ENCODE measurements at places on chromosomes 1 and 21. TPM values are rescaled to one million over a fixed set of nuclear protein-coding genes. Genes with fewer than 3 reads are reported as not detected.

Gene CFHR5
- total RNA-seq: not detected

Gene SMCP
- total RNA-seq: not detected

Gene CHIA
- not detected for total RNA-seq

Gene GRIK3
- total RNA-seq: not detected

Gene CEP104
- 14.2 TPM for total RNA-seq

Gene CLDN8
- not detected for total RNA-seq

Gene PLA2G2C
- total RNA-seq: not detected

Gene WNT4
- under 0.01 TPM for total RNA-seq

Gene AMY2B
- 4.7 TPM for total RNA-seq

Gene AK4
- 4.3 TPM for total RNA-seq

Gene LRRC71
- not detected for total RNA-seq

Gene OR2T1
- total RNA-seq: not detected

Gene ALPL
- under 0.01 TPM for total RNA-seq

Gene LRRC8C
- total RNA-seq: 4.1 TPM

Gene SPRR2A
- not detected for total RNA-seq

Gene TPTE
- total RNA-seq: not detected

Gene GREM2
- 0.63 TPM for total RNA-seq

Gene GJA5
- under 0.01 TPM for total RNA-seq

Gene TXNIP
- 318 TPM for total RNA-seq

Gene SH2D5
- 1.3 TPM for total RNA-seq

Gene C1orf116
- total RNA-seq: under 0.01 TPM

Gene MYOM3
- total RNA-seq: not detected

Gene TBX15
- not detected for total RNA-seq

Gene CTPS1
- 6.1 TPM for total RNA-seq

Gene LGR6
- not detected for total RNA-seq

Gene OR10Z1
- total RNA-seq: not detected

Gene CELA3A
- not detected for total RNA-seq

Gene AIRE
- total RNA-seq: not detected

Gene AMY1A
- total RNA-seq: not detected

Gene TMEM51
- total RNA-seq: 2.8 TPM

Gene NAXE
- 36.7 TPM for total RNA-seq

Gene RHBG
- total RNA-seq: not detected

Gene CRP
- not detected for total RNA-seq

Gene HTR6
- total RNA-seq: not detected

Gene NDUFS2
- 209 TPM for total RNA-seq

Gene ORC1
- total RNA-seq: 0.17 TPM

Gene FNDC10
- 0.52 TPM for total RNA-seq

Gene ZC3H11A
- 53.1 TPM for total RNA-seq

Gene NUDT4B
- total RNA-seq: 5.5 TPM

Gene GJA8
- total RNA-seq: not detected

Gene PKNOX1
- total RNA-seq: 10.4 TPM

Gene ASCL5
- not detected for total RNA-seq

Gene CAMK1G
- not detected for total RNA-seq

Gene TSPAN2
- total RNA-seq: not detected

Gene ATAD3C
- total RNA-seq: not detected

Gene DDR2
- total RNA-seq: 224 TPM

Gene TMEM82
- not detected for total RNA-seq

Gene WDR77
- 15.3 TPM for total RNA-seq

Gene VAV3
- not detected for total RNA-seq
